Spinal cord (tissue), 10 donors: ENCODE measurements at places on chromosomes 2 and 18.

DNA sequence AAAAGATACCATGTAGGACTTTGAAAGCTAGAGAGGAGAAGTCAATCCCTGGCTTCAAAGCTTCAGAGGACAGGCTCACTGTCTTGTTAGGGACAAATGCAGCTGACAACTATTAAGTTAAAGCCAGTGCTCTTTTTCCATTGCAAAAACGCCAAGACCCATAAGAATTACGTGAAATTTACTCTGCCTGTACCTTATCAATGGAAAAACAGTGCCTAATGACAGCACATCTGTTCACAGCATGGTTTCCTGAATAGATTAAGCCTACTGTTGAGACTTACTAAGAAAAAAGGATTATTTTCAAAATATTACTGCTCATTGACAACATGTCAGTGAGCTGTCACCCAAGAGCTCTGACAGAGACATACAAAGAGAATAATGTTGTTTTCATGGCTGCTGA lies 52.9 kb downstream of the ANKRD12 start:
- DNase-seq, result no peak

- peak; percentile 83 for DNase-seq
Observed at GRCh38 chr2:217838409-217838831, 164.4 kb downstream of the TNS1 start.

DNA sequence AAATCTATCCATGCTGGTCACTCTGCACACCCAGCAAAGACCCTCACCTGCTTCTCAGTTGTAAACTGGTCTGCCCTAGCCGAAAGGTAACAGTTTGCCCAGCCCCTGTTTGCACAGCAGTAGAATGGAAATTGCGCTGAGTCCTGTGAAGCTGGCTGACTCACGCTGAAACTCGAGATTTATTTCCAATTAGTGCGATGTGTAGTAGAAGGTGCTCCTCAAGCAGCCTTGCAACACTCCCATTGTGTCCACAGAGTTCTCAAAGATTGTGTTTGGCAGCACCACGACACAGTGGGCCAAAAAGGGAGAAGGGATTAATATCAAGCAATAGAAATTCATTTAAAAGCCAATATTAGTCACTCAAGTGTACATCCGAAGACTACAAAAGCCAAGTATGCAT lies 21.7 kb upstream of the APCDD1 start:
- no peak for DNase-seq

- no peak for DNase-seq
Observed at GRCh38 chr2:99389371-99389770, 52.2 kb downstream of the EIF5B start.

DNA sequence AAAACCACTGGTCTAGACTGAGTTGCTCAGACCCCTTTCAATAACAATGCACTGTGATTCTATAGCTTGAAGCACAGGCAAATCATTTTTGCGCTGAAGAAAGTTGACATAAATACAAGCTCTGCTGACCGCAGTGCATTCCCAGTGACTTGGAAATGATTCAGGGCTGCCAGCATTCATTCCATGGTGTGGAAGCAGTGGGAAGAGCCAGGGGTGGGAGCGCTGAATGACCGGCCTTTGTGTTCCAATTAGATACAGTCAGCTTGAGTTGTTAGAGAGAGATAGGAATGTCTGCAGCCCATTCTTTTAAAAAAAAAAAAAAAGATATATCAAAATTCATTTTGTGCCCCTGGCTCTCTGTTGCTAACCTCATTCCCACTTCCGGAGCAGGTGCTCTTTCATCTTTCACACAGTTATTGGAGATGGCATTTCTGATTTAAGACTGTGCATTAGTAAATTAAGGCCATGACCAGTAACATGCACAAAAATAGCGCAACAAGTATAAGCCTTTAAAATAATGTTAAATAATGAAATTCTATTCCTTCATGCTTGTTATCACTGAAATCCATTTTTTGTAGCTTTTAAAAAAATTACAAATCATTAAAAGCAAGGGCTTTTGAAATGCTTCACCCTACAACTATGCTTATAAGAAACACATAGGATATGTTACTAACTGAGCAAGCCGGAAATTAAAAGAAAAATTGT lies 59.4 kb upstream of the CTLA4 start:
- peak; percentile 75 for DNase-seq

GRCh38 chr18:76391038-76391437 lies 104.0 kb downstream of the ZNF516 start:
- DNase-seq, result no peak

- no peak for DNase-seq
Observed at GRCh38 chr2:70837980-70838925, 2.6 kb upstream of the CD207 start.

- DNase-seq, result no peak
Observed at GRCh38 chr2:33205693-33206434, 259.1 kb downstream of the LTBP1 start.

DNA sequence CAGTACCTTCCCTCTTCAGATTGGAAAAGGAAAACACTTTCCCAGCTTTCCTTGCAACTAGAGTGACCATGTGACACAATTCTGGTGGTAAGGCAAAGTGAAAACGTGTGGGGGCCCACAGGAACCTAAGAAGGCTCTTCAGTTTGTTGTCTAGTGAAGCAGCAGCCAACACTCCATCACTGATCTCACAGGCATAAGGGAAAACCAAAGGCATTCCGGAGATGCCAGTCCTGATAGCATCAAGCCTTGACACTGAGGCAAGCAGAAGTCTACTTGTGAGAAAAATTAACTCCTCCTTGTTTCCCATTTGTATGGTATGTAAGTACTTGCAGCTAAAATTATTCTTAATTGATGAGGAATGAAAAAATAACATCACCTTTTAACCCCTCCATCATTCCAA lies 88.3 kb downstream of the ETAA1 start:
- no peak for DNase-seq

DNA sequence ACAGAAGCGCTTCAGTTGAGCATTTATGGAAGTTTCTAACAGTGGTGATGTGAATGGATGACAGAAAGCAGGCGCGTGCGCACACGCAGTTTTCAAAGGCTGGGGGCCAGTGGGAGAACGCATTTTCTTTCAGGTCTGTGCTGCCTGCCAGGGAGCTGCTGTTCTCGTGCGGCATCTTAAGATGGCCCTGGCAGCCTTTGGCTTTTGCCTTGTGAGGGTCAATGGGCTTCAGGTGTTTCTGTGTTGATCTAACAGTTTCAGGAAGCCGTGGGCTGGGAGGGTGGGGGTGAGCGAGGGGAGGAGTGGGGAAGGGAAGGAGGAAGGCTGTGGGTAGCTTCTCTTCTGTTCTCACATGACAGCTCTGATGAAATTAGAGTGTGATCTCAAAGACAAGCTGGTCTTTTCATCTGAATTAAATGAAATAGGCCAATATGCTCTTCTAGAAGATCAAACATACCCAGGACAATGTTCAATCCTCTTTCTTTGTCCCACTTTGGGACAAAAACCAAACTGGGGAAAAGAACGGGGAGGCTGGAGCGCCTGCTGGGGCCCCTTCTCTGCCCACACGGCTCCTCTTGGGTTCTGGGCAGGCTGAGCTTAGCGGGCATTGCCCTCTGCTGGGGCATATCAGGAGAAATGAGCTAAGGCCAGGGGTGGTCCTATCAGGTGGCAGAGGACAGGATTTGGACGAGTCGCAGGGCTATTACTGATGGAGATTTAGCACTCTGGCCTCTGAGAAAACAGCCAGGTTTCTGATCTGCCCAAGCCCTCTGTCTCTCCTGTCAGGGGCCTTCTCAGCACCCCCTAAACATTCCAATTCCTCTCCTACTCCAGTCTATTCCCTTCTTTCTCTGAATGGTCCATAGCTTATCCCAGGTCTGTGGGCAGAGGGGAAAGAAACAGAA lies 126.2 kb upstream of the LGALSL start:
- DNase-seq, result peak; percentile 83

GRCh38 chr2:105683011-105683492 lies 61.7 kb upstream of the NCK2 start:
- DNase-seq, result no peak

GRCh38 chr18:8814206-8814605 lies 108.8 kb downstream of the MTCL1 start:
- DNase-seq, result no peak

GRCh38 chr2:199392363-199392762 lies 65.4 kb downstream of the SATB2 start:
- no peak for DNase-seq

- DNase-seq, result no peak
Observed at GRCh38 chr18:44198612-44199284, 481.9 kb upstream of the SETBP1 start.

DNA sequence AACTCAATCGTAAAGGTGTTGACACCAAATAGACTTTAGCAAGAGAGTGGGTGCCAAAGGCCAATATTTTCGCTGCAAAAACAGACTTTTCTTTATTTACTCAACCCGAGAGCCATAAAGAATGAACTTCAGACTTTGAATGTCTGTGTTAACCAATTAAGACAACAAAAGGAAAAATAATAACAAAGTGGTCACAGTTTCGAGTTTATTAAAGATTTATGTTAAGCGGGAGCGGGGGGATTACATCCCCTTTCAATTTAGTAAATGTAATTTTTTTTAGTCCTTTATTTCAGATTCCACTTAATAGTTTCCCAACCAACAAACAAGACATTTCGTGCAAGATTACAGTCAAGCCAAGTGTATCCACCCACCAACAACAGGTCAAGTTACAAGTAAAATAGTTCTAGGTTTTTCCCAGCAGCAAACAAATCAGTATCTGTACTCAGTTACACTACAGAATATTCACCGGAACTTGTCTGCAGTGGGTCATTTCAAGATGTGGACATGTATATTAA lies 9.0 kb downstream of the CDH2 start:
- no peak for DNase-seq

DNA sequence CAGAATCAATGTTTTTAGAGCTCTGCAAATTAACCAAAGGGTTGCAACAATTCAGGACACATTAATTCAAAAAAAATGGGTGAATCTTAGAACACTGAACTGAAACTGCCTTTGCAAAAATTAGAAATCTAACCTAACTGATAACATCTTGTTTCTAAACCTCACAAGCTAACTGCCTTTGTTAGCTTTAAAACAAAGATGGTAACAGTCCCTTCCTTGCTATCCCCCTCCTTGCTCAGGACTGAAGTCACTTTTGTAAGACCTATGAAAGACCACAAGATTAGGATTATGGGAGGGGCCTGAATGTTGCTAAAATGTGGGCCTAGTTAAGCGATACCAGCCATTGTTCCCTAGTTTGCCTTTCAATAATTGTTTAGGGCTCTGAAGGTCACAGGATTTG lies 44.9 kb upstream of the LONRF2 start:
- DNase-seq, result no peak

- no peak for DNase-seq
Observed at GRCh38 chr18:54712306-54712705, 116.0 kb upstream of the RAB27B start.

DNA sequence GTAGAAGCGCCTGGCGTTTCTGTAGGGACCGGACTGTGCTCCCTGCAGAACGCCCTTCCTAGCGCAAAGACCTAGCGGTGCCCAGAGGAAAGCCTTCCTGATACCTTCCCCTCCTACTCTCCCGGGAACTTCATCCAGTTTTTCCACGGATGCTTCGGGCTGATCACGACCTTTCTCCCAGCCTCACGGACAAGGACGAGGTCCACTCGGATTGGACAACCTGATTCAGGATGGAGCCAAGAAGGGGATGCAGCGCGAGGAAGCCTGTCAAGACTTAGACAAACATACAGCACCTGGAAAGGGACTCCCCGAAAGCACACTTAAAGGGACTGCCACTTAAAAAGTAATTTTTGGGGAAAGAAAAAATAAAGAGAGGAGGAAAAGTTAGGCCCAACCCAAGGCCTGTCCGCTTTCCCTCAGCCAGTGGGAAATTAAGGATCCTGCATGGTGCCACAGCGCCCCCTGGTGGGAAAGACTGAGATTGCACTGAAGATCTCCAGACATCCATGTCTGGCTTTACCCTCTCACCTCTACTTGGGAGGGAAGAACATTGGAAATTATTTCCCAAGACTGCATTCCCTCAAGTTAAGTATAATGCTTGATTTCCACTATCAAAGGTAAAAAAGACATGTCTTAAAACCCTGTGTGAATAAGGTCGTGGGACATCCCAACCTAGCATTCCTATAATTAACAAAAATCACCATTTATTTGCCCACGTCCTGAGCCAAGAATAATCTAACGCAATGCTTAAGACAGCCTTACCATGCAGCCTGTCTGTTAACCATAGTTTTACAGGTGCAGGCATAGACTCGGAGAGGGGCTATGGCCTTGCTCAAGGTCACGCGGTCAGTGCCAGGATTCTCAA lies 13.4 kb upstream of the COPS8 start:
- no peak for DNase-seq

GRCh38 chr2:28619213-28620196 lies 123.6 kb downstream of the PLB1 start:
- DNase-seq, result no peak

DNA sequence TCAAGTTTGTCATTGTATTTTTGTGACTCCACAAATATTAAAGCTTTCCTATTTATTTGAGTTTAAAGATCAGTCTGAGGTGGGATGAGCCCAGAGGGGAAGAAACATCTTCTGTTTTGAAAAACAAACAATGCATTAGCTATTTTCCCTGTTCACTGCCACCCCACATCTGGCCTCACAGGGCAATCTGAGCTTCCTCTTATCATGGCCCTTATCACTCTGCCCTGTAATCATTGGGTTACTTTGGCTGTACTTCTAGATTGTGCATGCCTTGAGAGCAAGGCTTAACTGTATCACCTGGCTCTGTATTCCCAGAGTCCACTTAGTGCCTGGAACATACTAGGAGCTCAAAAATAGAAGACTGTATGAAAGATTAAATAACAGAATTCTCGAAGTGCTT lies 241.6 kb upstream of the NT5C1B start:
- DNase-seq, result no peak

DNA sequence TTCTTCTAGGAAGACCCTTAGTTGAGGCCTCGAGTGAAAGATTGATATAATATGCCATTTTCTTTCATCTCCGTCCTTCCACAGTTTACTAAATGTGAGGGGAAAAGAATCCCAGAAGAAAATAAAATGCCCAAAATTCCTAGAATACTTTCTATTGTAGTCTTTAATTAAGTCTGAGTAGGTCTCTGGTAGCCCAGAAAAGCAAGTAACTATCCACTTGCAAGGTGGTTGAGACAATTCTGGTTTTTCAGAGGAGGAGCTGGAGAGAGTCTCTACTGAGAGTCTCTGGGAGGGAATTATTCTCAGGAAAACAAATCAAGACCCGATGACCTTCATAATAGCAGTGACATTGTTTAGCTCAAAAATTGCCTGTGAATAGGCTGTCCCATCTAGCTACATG lies 63.9 kb upstream of the TTC39C start:
- no peak for DNase-seq

- DNase-seq, result no peak
Observed at GRCh38 chr18:11976315-11977152, 4.8 kb upstream of the IMPA2 start.

DNA sequence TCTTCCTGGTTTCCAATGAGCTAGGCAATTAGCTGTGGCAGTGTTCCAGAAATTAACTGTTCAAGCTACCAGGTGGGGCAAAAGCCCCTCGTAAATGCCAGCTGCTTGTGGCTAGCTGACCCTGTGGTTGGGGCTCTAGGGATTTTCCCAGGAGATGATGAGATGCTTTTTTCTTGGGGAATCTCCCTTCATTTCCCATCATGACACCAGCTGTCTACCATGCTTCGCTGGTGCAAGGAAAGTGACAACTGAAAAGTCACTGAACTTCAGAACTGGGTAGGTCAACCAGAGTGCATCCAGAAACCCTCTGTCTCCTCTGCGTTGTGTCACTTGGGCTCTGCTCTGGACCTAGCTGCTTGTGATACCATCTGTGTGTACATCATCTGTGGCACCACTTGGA lies 386.5 kb upstream of the DCC start:
- DNase-seq, result no peak
